ENCODE measurements at places on chromosomes 1 and 21.

DNA sequence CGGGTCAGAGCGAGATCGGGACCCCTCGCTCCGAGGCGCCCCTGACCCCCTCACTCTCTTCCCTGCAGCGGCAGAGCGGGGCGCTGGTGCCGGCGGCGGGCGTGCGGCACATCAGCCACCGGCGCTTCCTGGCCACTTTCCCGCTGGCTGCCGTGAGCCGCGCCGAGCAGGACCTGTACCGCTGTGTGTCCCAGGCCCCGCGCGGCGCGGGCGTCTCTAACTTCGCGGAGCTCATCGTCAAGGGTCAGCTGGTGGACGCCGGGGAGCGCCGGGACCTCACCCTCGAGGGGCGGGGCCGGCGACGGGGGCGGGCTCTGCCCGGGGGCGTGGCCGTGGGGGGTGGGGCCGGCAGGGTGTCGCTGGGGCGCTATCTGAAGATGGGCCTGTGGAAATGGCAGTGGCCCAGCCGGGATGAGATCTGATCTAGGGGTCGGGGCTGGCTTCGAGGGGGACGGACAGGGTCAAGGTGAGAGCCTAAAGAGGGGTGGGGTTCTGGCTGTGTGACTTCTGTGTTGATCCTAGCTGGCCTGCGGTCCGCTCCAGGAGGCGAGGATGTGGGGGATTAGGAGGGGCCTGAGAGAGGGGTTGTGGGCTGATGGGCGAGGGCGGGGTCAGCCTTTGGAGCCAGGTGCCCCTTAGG, 23.6 kb downstream of the PTPRU start:
- no peak for DNase-seq

- DNase-seq: no peak
These were observed 1.7 kb downstream of the ACTRT2 start for GRCh38 chr1:3022976-3023375.

- DNase-seq: no peak
These were observed 73.6 kb upstream of the COG2 start for GRCh38 chr1:230568676-230569075.

DNA sequence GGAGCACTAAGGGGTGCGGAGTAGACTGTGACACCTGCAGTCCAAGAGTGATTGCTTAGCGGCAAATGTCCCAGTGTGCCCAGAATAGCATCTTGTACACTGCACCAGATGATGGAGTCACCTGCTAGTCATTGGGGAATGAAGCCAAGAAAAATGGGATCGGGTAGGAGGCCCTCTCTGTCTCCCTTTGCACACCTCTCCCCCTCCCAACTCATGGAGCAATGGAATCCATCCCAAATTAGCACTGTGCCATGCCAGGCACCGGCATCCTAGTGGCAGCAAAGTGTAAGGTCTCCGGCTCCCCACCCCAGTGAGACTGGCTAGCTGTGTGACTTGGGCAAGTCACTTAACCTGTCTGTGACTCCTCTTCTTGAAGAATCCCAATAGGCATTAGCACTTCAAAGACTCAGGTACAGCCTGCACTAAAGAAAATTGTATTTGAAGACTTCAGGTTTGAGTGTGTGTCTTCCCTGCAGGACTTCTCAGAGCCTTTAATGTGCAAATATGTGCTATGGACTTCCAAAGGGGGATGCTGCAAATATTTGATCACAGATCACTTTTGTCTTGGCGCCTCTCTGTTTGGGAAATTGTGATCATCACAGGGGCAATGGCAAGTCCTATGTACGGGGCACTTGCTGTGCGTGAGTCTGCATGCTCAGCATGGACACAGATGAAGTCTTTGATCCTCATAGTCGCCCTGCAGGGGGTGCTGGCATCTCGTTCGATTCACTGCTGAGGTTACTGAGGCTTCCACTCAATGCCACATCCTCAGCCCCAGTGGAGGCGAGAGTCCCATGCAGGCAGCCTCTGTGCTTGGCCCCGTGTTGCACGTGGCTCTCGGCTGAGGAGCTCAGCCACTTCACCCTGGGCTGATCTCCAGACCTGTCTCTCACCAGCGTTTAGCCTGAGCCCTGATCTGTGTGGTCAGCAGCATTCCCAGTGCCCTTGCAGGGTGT, 272.9 kb upstream of the C1orf174 start:
- no peak for DNase-seq

- DNase-seq: no peak
These were observed 88.7 kb downstream of the WDR4 start for GRCh38 chr21:42790520-42791065.

GRCh38 chr1:21961337-21961736, 15.5 kb upstream of the CELA3B start:
- DNase-seq: no peak

- no peak for DNase-seq
These were observed 66.4 kb downstream of the PHTF1 start for GRCh38 chr1:113692824-113693431.
